ENCODE measurements at places on chromosomes 3 and 15.

GRCh38 chr3:65830948-65831732 lies 207.6 kb downstream of the MAGI1 start:
- DNase-seq, result no peak

DNA sequence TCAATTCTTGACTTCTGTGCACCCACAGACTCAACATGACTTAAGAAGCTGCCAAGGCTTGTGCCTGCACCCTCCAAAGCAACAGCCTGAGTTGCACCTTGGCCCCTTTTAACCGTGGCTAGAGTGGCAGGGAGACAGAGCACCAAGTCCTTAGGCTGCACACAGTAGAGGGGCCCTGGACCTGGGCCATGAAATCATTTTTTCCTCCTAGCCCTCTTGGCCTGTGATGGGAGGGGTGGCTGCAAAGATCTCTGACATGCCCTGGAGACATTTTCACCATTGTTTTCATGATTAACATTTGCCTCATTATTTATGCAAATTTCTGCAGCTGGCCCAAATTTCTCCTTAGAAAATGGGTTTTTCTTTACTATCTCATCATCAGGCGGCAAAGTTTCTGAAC lies 836.8 kb downstream of the ZPLD1 start:
- DNase-seq, result no peak

GRCh38 chr3:32583708-32584107 lies 13.1 kb upstream of the DYNC1LI1 start:
- DNase-seq, result no peak

DNA sequence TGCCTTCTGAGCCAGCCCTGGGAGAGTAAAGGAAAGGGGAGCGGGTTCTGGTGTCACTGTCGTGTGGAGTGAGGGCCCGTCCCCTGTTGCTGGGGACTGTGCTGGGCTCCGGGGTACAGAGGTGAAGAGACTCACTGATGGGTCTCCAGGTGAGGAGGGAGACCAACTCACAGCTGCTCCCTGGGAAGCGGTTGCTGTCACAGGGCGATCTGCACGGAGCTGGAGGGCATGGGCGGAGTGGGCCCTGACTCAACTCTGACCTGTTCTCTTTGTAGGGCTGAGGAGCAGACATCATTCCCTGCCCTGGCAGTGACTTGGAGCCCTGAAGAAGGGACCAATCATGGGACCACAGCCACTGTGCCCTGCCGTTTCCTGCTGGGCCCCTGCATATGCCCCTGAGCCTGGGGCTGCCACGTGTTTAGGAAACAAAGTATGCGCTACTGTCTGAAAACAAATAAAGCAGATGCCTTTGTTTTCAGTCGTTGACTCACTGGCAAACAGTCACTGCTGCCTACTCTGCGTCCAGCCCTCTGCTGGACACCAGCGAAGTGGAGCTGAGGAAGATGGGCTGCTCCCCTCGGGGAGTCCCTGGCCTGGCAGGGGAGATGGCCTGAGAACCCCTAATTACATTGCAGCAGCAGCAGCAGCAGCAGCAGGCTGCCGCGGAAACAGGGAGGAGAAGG lies 22.9 kb upstream of the PLXNA1 start:
- DNase-seq, result no peak

DNA sequence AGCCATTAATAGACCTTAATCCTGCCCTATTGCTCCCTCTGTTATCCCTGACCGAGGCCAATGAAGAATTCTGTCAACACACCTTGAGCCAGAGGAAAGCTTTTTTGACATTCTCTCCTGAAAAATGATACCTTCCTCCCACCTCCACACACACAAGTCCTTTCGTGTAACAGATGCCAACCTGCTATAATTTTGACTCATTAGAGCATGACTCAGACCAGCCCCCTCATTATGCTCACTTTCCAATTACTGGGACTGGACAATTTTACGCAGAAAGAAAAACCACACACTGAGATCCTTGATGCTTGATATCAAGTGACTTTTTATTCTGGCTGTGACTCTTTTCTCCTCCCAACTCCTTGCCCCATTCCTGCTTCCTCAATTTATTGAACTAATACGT lies 50.9 kb downstream of the LSAMP start:
- DNase-seq, result no peak

- no peak for DNase-seq
Measured at GRCh38 chr3:40079203-40079846, 230.2 kb upstream of the EIF1B start.

- no peak for DNase-seq
Measured at GRCh38 chr3:159664006-159664405, 324.6 kb upstream of the IL12A start.

GRCh38 chr3:135731546-135731945 lies 234.0 kb upstream of the PPP2R3A start:
- DNase-seq, result no peak

DNA sequence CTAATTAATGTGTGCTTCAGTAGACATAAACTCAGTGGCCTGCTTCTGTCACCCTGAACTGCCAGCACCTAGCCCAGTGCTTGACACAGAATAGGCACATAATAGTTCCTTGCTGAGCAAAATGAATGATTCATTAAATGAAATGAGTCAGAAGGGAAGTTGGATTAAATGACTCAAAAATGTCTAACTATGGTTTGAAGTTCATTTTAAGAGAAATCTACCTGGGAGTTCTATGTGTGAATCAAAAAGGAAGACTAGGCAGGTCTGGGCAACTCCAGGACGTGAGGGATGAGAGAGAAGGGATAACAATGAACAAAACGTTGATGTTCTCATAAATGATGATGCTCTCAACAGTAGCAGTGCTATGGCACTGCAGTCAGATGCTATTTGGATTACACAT lies 175.0 kb downstream of the CFAP20DC start:
- DNase-seq, result no peak

DNA sequence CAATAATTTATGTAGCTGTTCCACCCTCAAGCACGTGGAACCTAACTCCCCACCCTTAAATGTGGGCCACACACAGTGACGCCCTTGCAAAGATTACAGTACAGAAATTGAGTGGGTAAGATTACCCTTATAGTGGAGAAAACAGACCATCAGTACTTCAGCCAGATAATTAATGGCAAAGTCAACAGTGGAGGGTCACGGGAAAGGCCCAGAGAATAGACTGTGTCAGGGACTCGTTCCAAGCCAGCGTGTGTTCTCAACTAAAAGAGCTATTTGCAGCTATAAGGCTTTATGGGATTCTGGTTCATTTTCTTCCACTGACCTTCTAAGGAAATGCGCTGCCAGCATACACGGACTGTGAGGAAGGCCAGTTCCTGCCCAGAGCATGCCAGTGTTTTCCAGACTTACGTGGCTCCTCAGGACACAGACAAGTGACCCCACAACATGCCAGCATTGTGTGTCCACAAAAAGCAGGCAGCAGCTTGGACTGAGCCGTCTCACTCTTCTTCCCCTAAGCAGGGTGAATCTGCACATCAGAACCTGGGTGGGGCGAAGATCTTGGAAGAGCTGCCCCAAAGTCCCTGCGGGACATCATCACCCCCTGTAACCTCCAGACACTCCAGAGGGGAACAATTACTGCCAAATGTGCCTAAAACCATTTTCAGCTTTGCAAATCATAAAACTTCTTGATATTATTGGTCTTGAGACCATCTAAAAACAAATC lies 428.5 kb downstream of the OCA2 start:
- no peak for DNase-seq

DNA sequence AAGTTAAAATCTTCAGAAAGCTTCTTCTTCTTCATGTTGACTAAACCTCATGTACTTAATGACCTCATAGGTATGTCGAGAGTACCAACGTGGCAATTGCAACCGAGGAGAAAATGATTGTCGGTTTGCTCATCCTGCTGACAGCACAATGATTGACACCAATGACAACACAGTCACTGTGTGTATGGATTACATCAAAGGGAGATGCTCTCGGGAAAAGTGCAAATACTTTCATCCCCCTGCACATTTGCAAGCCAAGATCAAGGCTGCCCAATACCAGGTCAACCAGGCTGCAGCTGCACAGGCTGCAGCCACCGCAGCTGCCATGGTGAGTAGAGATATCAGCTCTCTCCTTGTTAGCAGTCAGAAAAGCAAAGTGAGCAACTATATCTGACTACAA lies 176.5 kb downstream of the MBNL1 start:
- no peak for DNase-seq

DNA sequence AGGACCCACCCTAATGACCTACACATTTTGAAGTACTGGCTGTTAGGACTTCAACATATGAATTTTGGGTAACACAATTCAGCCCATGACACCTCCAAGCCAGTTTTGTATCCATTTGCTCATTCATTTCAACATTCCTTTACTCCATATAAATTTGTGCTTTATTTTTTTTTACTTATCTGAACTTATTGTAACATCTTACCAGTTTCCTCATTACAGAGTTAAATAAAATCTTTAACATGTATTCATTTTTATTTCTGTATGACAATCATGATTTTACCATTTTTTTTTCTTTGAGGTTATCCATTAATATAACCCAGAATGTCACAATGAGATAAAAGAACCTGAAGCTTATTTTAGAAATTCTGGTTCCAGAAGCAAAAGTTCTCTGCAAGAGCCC lies 48.0 kb upstream of the ATP1B3 start:
- DNase-seq, result no peak

DNA sequence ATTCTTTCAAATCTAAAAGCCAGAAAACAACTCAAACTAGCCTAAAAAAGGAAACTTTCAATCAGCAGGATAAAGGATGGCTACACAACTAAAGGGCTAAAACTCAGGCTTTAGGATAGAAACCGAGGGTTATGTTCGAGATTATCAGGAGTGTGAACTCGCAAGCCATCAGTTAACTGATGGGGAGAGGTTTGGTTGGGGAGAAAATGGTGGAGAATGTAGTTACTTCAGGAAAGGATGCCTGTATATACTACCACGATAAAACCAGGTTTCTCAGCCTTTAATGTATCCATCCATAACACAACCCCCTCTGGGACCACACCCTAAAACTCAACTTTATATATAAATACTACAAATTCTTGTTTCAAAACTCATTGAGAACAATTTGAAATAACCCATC lies 22.2 kb downstream of the TRA2B start:
- no peak for DNase-seq

GRCh38 chr3:66361356-66361755 lies 139.5 kb downstream of the LRIG1 start:
- DNase-seq, result no peak

Data from CD4-positive, alpha-beta T cell treated with Interferon gamma for 1 hour (primary cell).